ENCODE measurements at places on chromosomes 13 and 19. TPM values are rescaled to one million over a fixed set of nuclear protein-coding genes. Genes with fewer than 3 reads are reported as not detected.

Gene TEKTIP1
- 4.2 TPM for total RNA-seq

DNA sequence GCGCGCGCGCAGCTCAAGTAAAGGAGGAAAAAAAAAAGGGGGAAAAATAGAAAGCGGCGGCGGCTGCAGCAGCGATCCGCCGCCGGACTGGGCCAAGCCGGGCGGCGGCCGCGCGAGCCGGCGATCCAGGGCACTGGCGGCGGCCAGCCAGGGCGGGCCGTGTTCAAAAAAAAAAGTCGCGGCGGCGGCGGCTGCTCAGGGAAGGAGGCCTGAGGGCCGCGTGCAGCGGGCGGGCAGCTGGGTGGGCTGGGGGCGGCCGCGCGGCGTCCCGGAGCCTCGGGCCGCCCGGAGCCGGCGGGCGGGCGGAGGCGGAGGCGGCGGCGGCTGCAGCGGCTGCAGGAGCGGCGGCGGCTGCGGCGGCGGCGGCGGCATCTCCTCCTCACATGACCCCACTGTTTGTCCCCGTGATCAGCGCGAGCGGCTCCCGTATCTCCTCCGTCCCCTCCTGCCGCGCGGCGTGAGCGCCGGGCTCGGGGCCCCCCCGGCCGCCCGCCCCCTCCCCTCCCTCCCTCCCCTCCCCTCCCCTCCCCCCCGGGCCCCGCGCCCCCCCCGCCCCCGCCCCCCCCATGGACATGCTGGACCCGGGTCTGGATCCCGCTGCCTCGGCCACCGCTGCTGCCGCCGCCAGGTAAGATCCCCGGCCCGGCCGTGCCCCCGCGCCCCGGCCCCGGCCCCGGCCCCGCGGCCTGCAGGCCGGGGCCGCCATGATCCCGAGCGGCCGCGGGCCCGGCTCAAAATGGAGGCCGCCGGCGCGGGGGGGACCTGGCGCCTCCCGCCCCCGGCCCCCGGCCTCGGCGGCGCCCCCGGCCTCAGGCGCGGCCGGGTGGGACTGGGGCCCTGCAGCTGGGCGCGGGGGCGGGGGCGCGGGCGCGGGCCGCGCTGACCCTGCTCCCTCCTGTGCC lies at the start of gene USF2:
USF2 (plus strand) TSS at position 427 of the 902 bp plus-strand sequence; CDS start at position 567, 140 bp downstream.
- DNase-seq: peak; percentile 74

Gene SOX1
- total RNA-seq: 56.6 TPM

GRCh38 chr13:29977476-29978120 lies 127.2 kb upstream of the UBL3 start:
- DNase-seq: no peak

DNA sequence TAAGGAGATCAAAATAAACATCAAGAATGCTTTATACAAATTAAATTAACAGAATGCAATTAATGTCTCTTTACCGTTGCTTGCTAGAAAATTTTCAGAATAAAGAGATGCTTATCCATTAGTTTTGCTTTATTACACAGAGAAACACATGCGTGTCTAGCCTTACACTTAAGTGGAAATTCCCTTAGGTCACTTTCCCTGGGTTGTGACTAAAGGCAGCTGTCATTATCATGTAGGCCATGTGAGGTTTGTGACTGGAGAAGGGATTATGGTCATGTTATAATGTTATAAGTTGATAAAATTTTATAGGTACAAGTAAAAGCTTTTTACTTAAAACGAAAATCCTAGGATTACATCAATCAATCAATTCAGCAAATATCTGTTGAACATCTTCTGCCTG lies 121.0 kb downstream of the KCNRG start:
- no peak for DNase-seq

- DNase-seq: no peak
These were observed 19.0 kb downstream of the LAMP1 start for GRCh38 chr13:113315992-113316391.

- no peak for DNase-seq
These were observed 6.4 kb downstream of the TLE5 start for GRCh38 chr19:3055741-3056416.

Gene OR7A5
- total RNA-seq: not detected

DNA sequence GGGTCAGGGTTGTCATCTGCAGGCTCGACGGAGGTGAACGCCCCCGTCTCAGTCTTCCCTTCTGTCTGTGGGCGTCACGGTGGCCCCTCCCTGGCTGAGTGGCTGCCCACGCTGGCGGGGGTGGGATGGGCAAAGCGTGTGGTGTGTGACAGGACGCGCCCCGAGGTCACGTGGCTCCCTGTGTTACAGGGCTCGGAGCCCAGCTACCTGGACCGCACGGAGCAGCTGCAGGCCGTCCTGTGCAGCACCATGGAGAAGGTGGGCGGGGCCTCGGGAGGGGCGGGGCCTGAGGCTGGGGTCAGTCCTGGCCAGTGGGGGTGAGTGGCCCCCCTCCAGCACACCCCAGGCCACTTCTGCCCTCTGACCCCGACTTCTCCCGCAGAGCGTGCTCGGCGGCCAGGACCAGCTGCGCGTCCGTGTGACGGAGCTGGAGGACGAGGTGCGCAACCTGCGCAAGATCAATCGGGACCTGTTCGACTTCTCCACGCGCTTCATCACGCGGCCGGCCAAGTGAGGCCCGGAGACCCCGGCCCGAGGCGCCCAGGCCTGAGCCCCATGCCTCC lies 6.3 kb upstream of the GRIN3B start:
- DNase-seq: no peak

DNA sequence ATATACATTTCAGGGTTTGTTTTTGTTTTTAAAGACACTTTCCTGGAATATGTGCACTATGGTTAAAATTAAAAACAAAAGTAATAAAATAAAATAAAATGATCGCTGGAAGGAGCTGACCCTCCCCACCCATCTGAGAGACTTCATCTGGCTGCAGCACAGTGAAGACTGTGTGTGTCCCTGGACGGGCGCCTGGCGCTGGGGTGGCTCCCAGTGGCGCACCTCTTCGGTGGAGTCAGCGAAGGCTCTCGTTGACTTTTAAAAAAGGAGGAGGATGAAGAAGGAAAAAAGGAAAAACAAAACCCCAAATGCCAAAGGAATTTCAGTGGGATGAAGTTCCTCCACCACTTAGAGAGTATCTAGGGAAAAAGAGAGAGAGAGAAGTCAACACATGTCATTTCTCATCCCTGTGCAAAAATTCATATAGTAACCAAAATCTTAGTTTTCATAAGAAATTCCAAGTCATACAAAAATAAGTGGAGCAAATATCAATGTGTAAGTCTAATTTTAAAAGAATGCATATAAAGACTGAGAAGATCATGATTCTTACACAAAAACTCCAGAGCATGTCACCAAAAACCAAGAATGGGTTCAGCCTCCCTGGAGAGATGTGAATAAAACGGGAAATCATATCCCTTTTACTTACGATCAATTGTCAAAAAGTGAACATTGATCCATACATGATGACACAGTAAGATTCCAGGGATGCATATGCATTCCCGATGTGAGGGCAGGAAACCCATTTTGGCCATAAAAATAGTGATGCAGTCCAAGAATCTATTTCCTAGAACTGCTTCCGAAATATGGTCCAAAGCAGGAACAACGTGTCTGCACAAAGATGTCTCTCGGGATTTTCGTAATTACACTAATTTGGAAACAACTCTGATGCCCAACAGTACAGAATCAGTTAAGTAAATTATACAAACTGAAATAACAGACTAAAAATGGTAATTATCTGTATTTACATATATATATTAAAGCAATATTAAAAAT lies 123.8 kb downstream of the STK24 start:
- no peak for DNase-seq

DNA sequence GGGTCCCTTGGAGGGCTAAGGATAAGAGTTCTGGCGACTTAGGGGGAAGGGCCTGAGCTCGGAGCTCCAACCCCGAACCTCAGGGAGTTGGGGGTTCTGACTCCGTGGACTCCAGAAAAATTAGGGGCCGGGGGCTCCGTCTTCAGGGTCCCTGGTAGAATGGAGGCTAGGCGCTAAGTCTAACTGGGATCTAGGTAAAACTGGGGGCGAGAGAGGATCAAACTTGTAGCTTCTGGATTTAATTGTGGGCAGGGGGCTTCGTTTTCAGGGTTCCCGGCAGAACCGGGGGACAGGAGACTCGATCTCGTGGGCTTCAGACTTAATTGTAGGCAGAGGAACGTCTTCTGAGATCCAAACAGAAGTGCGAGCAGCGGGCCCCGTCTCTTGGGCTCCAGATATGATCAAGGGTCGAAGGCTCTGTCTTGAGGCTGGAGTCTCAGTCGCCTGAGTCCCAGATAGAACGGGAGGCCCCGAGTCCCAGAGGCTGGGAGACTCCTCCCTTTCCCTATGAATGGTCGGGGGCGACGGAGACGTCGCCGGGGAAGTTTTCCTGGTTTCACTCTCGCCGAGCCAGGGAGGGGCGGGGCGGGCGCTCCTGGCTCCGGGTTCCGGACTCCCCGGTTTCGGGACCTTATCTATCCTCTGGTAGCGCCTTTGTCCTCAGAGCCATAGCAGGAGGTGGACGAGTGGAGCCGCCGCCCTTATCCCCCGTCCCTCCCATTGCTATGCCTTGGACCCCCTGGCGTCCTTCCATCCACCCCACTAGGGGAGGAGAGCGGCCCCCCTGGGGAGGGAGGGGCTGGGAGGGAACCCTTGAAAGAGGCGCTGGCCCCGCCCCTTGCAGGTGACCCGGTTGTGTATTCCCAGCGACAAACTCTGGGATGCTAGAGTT lies 1.3 kb downstream of the NECTIN2 start:
- peak; percentile 70 for DNase-seq
